Stimulated activated CD8-positive, alpha-beta memory T cell treated with anti-CD3 and anti-CD28 coated beads, Interleukin-2, amount 100 ng/mL, for 48 hours (primary cell): ENCODE measurements at places on chromosomes 7 and 10.

- no peak for DNase-seq
Observed at GRCh38 chr7:157691586-157692459, 355.0 kb downstream of the DNAJB6 start.

DNA sequence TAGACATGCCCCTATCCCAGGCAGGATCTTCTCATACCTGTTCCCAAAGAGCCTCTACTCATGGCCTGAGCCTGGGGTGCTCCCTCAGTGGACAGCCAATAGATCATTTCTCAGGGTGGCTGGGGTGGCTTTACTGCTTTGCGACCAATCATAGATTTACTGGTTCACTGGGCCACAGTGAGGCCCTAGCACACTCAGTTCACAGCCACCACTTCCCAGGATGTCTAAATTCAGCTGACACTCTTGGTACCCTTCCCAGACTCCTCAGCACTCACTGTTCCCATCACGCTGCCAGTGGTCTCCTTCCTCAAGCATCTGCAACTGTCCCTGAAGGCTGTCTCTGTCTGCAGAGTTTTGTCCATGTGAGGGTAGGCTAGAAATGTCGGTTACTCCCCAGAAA lies 50.6 kb downstream of the ARHGAP22 start:
- no peak for DNase-seq

- DNase-seq = no peak
Observed at GRCh38 chr7:77561352-77561751, 24.3 kb downstream of the PTPN12 start.

- no peak for DNase-seq
Observed at GRCh38 chr10:52703898-52704297, 68.7 kb downstream of the MBL2 start.

- DNase-seq = no peak
Observed at GRCh38 chr7:116786791-116787443, 75.5 kb upstream of the CAPZA2 start.

DNA sequence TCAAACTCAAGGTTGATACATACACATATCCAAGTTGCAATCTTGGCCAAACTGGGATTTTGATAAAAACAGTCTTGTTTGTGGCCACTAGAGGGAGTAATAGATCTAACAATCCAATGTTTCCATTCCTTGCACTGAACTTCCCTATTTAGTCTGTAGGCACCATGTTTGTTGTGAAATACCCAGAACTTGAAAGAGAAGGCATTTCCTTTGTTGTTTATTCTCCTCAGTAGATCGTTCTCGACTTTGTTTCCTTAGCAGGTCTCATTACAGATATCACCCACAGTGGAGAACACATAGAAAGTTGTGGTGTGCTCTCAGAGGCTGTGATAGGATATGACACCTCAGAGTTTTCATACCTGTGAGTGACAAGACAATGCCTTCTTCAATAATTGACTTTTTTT lies 70.3 kb upstream of the MXI1 start:
- DNase-seq = no peak

- DNase-seq = no peak
Observed at GRCh38 chr7:157803906-157804305, 467.1 kb downstream of the DNAJB6 start.

GRCh38 chr10:1120306-1120705 lies 64.1 kb downstream of the WDR37 start:
- no peak for DNase-seq

- DNase-seq = no peak
Observed at GRCh38 chr10:98363220-98363619, 51.8 kb downstream of the PYROXD2 start.

DNA sequence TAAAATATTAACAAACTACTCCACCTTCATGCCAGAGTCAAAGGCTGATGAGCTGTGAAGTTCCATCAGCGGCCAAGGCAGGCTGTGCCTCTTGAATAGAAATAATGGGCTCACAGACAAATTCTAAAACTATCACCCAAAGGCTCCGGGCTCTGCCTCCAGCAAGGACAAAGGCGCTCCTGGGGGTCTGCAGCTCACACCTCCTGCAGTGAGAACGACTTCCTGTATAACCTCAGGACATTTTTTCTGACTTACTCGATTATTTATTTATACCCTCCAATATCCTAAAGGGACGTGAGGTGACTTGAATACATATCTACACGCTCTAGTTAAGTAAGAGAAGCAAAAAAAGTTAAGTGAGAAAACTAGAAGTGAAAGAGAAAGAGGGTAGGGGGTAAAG lies 500.7 kb downstream of the CCSER2 start:
- no peak for DNase-seq

DNA sequence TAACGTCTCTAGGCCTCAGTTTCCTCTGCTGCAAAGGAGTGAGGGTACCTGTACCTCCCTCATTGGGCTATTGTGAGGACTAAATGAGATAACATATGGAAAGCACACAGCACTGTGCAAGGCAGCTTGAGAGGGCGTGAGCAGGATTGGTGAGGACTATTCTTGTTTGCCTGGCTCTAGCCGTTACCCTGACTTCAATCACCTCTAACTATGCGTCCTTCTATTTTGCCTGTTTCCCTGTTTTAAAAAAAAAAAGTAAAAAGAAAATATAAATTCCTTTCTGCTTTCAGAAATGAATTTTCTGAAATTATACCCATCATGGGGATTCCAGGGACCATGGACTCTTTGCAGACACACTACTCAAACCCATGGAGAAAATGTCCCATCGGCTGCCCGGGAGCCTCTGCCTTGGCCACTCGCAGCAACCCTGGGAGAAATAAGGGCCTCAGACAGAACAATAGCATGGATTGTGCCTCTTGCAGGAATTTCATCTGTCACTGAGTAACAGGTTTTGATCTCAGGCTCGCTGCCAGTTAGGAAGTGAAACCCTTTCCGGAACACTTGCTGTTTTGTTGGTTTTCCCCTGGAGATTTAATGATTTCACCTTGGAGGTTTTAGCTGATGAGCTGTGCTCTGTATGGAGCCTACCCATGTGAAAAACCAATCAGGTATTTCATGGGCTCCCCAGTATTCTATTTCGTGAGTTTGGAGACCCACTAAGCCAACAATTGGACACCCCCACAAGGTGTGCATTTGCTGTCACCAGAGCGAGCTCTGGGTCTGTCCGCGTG lies 55.6 kb downstream of the STEAP1B start:
- no peak for DNase-seq

DNA sequence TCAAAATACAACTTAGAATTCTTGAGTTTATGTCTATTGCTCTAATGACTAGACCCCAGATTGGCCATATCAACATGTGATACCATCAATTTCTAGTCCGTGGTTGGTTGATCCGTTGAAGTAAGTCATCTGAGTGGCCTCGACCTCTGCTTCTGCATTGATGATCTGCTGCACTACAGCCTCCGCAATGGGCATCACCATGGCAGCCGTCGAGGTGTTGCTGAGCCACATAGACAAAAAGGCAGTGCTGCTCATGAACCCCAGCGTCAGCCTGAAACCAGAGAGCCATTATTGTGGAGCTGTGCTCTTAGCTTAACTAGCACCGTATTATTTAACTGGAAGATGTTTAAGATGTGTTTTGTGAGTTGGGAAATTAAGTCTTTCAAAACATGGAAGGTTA lies 30.7 kb downstream of the SLC13A1 start:
- no peak for DNase-seq
